ENCODE measurements at places on chromosomes 3 and 15.
A peak's percentile ranks its signal among the peaks of the same experiment; 100 is the strongest.

GRCh38 chr15:37877851-37878741 lies 56.3 kb upstream of the TMCO5A start:
- DNase-seq = no peak

GRCh38 chr3:101735833-101736232 lies 11.4 kb downstream of the CEP97 start:
- no peak for DNase-seq

- DNase-seq = no peak
These were observed 65.6 kb downstream of the ABTB1 start for GRCh38 chr3:127738192-127738840.

DNA sequence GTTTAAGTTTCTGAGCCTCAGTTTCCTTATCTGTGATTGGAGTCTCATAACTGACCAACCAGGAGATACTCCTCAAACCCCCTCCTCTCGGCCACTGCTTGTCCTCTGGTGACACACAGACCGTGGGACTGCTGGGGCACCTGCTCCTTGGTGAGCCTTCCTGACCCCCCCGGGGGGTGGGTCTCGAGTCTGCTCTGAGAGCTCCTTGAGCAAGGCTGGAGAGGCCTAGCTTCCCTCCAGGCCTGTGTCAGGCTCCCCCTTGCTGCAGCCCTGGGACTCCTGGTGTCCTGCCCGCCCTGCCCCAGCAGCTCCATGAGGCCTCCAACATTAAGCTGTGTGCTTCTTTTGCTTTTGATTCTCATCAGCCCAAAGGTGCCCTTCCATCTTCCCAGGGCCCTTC lies 27.7 kb downstream of the SRPRB start:
- no peak for DNase-seq

- no peak for DNase-seq
These were observed 15.0 kb upstream of the PLSCR1 start for GRCh38 chr3:146559388-146559787.

GRCh38 chr3:61564395-61565059 lies 3.2 kb downstream of the PTPRG start:
- no peak for DNase-seq

GRCh38 chr3:3689601-3690375 lies 109.4 kb upstream of the LRRN1 start:
- no peak for DNase-seq

GRCh38 chr3:103308921-103309320 lies 874.1 kb downstream of the ZPLD1 start:
- no peak for DNase-seq

GRCh38 chr3:68424796-68425460 lies 507.4 kb downstream of the TAFA4 start:
- DNase-seq = no peak

- DNase-seq = no peak
These were observed 7.7 kb downstream of the RASL12 start for GRCh38 chr15:65059931-65060596.

- no peak for DNase-seq
These were observed 1.7 kb downstream of the PPCDC start for GRCh38 chr15:75025107-75025506.

GRCh38 chr3:95334461-95334860 lies 1271.6 kb downstream of the NSUN3 start:
- no peak for DNase-seq

DNA sequence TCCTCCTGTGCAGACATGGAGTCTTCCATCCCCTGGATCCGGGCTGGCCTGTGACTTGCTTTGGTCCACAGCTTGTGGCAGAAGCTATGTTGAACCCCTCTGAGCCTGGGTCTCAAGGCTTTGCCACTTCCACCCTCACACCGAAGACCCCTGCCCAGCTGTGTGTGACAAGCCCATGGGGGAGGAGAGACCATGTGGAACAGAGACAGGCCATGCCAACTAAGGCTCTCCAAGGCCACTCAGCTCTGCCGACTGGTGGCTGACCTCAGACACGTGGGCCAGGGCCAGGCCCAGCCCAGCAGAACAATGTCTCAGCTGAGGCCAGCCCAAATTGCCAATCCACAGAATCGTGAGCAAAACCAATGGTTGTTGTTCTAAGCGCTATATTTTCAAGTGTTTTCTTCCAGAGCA lies 16.4 kb upstream of the CFAP100 start:
- DNase-seq = no peak

- peak; percentile 57 for DNase-seq
These were observed 624 bp downstream of the AKAP13 start for GRCh38 chr15:85380812-85381642.

DNA sequence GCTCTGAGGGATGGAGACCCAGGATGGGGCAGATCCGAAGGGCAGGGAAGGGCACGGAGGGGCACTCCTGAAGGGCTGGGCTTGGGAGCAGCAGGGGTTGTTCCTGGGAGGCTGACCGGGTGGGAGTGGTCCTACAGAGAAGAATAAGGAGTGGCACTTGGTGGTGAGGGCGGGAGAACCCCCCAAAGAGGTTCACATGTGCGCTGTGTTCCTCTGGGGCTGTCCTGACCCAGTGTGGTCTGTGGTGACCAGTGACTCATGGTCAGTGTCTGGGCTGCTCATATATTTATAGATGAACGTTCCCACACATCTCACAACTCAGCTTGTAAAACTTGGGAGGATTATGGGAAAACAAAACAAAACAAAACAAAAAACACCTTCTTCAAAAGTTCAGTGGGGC lies 10.0 kb downstream of the TRPM1 start:
- DNase-seq = no peak

GRCh38 chr15:81053621-81054020 lies 52.9 kb downstream of the TLNRD1 start:
- no peak for DNase-seq

DNA sequence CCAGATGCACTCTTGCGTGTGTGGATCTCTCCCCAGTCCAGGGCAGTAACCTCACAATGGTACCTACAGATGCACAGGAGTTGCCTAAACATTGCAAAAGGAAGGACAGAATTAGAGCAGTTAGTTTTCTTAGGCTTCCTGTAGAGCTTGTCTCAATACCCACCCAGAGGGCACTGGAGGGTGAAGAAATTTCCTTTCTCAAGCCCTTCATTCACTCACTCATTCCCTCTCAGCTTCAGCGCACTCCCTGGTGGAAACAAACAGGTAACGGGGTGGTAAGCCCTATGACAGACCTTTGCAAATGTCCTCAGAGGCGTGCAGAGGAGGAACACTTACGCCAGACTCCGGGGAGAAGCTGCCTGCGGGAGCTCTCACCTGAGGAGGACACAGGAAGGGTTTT lies 267.4 kb upstream of the HES1 start:
- DNase-seq = no peak

- no peak for DNase-seq
These were observed 898.2 kb downstream of the MCTP2 start for GRCh38 chr15:95129574-95129973.
